NCI-H1048 (cell line): ENCODE measurements at places on chromosomes 2 and 18.
A peak's percentile ranks its signal among the peaks of the same experiment; 100 is the strongest.

DNA sequence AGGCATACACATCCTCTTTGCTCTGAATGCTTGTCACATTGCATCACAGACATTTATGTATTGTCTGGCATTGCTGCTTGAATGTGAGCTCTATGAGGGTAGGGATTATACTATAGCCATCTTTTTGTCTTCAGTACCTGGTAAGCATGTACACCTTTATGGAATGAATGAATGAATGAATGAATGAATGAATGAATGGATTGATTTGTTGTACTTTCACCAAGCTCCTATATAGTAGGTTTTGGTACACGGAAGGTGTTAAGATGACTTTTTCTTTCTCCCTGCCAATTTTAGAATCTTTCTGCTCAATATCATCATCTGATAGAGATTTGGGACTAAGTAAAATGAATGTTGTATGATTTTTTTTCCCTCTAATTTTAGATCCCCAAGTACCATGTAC, 13.5 kb downstream of the LTBP1 start:
- DNase-seq, result no peak

DNA sequence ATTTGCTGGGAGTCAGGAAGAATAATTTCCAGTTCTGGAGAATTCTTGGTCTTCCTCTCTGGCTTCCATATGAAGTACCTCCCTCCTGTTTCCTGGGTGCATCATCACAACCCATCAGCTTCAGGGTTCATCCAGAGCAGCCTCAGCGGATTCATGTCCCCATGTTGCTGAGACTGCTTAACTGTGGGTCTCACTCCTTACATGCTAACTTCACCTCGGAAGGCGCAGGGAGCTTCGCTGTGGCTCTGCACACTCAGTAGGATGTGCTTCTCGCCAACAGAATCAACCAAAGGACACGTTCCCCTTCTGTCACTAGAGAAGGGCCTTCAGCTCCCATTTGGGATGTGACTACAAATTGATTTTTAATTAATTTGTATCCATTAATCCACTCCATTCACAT, 24.2 kb downstream of the FBLN7 start:
- DNase-seq, result no peak

DNA sequence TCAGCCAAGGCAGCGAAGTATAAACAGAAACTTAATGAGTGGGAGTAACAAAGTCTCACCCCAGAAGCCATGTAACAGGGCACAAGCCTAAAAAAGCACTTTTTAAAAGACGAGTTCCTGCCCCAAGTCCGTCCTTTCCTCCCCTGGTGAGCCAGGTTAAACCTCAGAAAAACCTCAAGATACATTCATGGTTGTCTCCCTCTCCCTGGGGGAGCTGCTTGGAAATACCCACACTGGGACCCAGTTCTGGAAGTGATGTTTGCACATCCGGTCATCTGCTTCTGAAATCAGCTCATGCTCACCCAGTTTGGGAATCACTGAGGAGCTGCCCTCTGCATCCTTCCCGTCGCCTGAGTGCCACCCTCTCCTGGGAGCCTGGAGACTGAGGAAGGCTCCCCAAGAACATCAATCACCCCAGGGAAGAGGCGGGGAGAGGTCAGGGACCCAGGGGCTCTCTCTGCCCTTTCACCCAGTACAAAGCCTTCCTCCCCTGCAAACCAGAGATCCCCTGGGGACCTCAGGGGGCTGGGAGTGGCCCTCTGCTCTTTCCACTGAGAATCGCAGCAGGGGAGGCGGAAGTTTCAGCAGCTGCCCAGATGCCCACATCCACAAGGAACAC, 150.6 kb upstream of the AGAP1 start:
- no peak for DNase-seq

GRCh38 chr2:237717366-237718276, 81.0 kb upstream of the RBM44 start:
- no peak for DNase-seq

DNA sequence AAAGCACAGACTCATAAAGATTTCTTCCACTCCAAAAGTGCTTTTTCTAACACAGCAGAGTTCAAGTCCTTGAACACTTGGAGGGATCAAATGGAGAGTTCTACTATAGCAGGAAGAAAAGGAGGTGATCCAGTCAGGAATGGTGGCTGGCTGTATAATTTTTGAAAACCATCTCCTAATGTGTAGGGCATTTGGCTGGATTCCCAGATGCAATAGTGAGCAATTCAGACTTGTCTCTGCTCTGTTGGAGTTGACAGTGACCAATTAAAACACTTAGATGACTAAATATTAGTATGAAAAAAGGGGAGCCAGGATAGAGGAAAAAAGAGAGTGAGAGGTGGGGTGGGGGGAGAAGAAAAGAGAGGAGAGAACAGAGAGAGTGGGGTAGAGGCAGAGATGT, 5.3 kb upstream of the G6PC2 start:
- no peak for DNase-seq

- no peak for DNase-seq
Measured at GRCh38 chr2:401019-401679, 113.3 kb upstream of the ALKAL2 start.

- no peak for DNase-seq
Measured at GRCh38 chr2:152507907-152508306, 172.9 kb downstream of the FMNL2 start.

DNA sequence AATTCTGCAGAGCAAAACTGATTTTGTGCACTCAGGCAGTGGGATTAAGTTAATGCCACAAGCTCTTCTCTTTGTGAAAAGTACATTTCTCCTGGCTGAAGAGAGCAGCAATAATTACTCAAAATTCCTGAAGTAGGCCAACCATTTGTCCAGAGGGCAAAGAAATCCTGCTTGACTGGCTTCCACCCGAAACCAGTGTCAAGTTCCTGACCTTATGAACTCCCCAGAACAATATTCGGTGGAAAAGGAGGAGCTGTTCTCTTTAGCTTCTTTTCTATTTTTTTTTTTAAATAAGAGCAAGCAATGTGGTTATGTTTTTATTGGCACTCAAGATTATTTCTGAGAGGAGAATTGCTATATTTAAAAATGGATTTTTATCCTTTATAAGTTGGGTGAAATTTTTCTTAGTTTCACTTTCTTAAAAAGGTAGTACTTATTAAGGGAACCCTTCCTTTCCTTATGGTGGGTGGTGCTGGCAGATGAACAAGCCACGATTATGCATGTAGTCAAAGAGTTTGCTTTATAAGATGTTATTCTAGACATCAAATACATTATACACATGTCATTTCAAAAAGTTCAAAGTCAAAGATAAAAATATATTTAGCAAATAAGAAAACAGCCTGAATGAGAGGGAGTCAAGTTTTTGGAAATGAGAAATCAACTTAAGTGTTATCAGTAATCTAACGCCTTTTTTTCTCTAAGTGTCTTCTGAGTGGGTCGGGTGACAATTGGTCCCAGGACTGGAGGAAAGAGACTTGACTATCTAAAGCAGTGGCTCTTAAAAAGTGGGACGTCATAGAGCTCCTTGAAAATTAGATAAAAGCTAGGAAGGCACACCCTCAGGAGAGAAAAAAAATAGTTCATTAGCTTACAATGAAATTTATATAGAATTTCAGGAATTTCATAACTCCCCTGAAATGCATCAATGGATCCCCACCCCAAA, 194.5 kb downstream of the IKZF2 start:
- no peak for DNase-seq

- no peak for DNase-seq
Measured at GRCh38 chr2:189204322-189204941, 24.9 kb upstream of the COL5A2 start.

DNA sequence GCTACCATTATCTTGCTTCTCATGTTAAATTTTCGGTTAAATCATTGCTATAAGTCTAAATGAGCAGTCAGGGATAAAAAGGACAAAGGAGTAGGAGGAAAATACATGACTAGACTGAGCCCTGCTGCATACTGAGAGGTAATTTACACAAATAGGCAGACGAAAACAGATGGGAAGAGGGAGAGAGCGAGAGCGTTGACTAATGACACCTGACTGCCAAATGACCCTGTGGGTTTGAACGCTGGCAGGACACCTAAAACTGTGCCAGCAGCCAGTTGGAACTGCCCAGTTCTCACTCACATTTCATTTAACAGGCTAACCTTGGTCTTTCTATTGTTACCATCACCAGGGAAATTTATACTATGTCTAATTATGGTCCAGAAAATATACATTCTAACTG, 978.2 kb downstream of the CPS1 start:
- no peak for DNase-seq

- no peak for DNase-seq
Measured at GRCh38 chr2:61707984-61708852, 145.6 kb downstream of the FAM161A start.

DNA sequence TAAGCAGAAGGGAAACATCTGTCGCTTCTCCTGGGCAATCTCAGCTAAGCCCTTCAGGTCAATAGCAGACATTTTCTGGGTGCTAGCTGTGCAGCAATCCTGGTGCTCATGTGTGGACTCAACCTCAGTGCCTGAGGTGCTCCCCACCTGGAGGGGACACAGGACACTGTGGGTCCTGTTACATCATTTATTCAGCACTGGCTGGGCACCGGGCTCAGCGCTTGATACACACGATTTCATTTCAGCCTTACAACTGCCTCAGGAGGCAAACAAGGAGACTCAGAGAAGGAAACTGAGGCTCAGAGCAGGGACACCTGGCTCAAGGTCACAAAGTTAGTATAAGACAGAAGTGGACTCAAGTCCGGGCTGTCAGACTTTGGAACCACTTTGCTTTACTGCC, 46.7 kb downstream of the MARCO start:
- DNase-seq, result no peak

DNA sequence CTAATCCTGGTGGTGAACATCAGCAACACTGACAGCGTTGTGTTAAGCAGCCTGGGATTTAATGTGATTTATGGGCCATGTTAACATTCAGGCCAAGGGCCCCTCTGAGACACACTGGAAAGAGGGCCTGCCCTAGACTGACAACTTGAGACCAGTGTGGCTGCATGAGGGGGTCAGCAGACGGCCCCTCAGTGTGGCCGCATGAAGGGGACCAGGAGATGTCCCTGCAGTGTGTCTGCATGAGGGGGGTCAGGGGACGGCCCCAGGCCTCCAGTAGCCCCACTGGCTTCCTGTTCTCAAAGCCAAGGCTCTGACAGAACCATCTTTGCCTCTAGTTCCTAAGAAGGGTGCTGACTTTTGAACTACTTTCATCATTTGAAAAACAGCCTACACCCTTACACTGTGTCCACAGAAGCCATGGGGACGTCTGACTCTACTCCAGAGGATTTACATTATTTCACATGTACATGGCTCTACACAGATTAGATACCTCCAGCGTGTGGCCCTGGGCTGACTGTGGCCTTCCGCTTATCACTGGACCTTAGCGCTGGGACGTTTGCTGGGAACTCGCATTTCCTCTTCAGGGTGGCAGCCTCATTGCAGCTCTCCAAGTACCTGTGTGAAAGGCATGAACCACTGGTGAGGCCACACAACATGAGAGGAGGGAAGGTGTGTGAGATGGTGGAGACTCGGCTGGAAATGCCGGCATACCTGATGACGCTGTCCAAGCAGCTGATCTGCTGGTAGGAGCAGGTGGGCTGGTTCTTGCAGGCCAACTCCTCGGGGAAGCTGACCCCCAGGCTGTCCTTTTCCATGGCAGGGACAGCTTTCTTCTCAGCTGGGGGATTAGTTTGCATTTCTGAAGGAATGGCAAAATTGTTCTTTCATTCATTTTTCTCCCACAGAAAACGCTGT, 18.2 kb upstream of the HES6 start:
- DNase-seq, result no peak

GRCh38 chr18:13323186-13323585, 104.6 kb downstream of the LDLRAD4 start:
- no peak for DNase-seq

DNA sequence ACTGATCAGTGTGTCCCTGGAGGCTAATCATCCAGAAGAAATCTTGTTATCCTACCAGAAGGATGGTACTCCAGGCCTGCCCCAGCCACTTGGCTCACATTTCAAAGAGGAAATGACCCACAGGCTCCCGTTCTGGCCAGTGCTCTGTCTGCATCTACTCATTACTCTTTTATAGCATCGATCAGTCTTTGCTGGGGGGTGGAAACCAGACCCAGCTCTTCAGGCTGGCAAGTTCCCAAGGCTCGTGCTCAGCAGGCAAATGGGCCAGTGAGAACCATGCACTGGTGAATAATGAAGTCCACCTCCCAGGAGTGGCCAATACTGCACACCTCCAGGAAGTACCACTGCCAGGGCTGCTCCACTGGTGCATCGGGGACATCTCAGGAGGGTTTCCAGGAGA, 38.8 kb downstream of the DNER start:
- DNase-seq, result no peak

DNA sequence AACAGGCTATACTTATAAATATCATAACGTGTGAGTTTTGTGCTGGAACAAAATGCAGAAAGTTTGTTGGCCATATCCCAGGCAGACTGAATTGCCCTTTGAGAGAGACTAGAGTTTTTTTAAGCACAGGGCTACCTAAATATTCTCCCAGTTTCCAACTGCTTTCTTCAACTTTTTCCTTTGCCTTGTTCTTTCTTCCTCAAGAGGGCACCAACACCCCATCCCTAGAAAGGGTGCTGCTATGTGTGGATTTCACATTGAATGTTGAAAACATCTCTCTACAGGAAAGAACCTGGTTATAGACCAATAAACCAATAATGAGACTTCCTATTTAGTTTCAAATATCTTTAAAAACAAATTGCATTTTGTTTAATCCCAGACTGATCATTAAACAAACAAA, 87.9 kb downstream of the ICOS start:
- DNase-seq, result no peak

DNA sequence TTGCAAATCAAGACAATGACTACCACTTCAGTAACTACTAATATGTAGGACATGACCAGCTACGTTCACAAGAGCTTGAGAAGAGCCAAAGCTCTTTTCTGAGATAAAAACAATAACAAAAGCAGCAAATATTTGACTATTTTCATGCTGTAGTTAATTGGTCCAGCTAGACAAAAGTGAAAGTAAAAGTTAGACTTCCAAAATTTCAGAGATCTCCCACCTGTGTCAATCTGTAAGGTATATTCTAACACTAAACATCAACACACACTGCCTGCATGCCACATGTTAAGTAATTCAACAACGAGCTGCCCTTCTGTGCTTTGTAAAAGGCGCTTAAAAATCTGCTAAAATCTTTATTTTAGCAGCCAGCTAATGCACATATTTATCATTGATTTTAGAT, 185.9 kb downstream of the SLC39A10 start:
- no peak for DNase-seq

DNA sequence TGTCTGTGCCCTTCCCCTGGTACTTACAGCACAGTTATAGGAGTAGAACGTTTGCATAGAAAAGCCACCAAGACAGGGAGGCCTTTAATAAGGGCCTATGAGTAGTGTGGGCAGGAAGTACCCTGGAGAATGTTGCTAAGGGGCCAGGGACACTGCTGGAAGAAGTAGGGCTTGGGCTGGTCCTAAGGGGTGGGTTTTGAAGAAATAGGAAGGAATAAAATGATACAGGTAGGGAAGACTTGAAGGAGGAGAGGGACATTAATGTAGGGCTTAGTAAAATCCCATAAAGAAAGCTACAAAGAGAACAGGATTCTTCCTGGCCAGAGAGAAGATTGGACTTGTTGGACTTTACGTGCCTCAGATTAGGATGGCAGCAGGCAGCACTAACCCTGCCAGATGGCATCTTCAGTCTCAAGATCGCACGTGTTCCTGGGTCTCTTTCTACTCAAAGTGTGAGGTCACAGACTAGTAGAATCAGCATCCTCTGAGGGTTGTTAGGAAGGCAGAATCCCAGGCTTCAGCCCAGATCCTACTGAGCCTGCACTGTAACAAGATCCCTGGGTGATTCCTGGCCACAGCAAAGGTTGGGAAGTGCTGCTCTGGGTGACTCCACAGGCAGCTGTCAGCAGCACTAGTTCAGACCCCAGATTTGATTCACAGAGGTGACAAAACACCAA, 39.2 kb downstream of the EPAS1 start:
- no peak for DNase-seq

GRCh38 chr2:215032153-215032552, 106.3 kb downstream of the ABCA12 start:
- DNase-seq, result peak; percentile 67

- DNase-seq, result no peak
Measured at GRCh38 chr18:48360376-48361021, 48.7 kb downstream of the ZBTB7C start.
